NCI-H226 (cell line): ENCODE measurements at places on chromosomes 1 and 21.

- DNase-seq, result no peak
Measured at GRCh38 chr1:167514288-167514687, 4.0 kb downstream of the CD247 start.

- no peak for DNase-seq
Measured at GRCh38 chr1:3469104-3469848, 14.8 kb downstream of the ARHGEF16 start.

DNA sequence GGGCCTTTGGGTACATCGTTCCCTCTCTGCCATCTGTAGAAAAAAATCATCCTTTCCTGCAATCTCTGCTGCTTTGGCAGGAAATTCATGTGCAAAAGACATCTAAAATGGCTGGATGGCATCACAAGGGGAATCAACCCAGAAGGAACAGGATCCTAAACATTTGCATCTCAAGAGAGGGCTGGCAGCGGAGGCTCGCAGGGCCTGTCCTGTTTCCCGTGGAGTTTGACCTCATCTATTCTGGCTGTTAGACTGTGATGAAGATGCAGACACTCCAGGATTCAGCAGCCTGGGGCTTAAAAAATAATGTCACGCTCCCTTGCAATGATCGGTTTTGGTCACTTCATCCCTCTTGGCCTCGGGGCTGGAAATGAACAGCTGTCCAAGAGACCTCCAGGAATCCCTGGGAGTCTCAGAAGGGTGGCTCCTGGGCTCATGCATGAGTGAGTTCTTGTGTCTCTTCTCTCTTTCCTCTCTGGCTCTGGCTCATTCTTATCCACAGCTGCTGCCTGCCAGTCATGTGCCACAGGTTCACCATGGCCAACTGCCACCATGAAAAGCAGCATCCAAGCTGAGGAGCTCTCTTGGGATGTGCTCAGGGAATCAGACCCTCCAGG is 16.1 kb upstream of the PCP4 start:
- no peak for DNase-seq

- DNase-seq, result no peak
Measured at GRCh38 chr1:48670234-48671020, 106.3 kb downstream of the BEND5 start.

- no peak for DNase-seq
Measured at GRCh38 chr1:245332513-245332912, 177.7 kb downstream of the KIF26B start.

- DNase-seq, result no peak
Measured at GRCh38 chr1:1427106-1427819, 6.2 kb upstream of the ANKRD65 start.

GRCh38 chr21:40540216-40540615 is 306.7 kb downstream of the DSCAM start:
- no peak for DNase-seq

GRCh38 chr1:45930258-45931150 is 127.1 kb downstream of the MAST2 start:
- DNase-seq, result no peak

- DNase-seq, result no peak
Measured at GRCh38 chr1:203612932-203613682, 13.5 kb upstream of the ATP2B4 start.

GRCh38 chr1:173295995-173296394 is 88.9 kb upstream of the TNFSF4 start:
- no peak for DNase-seq

DNA sequence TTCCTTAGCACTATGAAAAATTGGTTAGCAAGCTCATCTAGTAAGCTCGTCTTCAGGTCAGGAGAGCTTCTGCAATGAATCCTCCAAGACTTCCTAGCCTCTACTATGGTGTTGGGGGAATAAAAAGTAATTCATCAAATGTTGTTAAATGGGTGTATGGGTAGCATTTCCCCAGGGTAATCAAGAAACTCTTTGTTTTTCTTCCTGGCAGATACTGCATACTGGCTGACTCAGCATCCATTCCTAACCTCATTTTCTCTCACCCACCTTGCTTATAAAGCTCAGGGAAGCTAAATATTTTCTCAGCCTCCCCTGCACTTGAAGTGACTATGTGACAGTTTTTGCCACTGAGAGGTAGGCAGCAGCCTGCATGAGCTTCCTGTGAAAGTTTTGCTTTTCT is 83.4 kb downstream of the MAB21L3 start:
- DNase-seq, result no peak

DNA sequence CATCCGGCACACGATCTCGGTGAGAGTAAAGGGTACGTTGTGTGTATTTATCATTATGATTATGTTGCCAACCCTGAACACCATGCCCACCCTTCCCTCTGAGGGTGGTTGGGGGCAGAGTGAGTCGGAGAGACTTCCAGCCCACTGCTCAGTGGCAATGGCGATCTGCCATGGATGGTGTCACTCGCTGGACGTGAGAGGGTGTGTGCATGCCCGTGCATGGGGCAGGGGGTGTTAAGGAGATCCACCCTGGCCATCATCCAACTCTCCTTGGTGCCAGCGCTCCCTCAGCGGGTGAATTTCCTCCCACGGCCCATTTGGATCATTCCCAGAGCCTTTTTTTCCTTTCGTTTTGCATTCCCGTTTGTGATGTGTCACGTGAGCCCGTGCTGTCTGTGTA is 74.1 kb upstream of the CNTN2 start:
- DNase-seq, result no peak
